ENCODE measurements at places on chromosomes 5 and 9.

DNA sequence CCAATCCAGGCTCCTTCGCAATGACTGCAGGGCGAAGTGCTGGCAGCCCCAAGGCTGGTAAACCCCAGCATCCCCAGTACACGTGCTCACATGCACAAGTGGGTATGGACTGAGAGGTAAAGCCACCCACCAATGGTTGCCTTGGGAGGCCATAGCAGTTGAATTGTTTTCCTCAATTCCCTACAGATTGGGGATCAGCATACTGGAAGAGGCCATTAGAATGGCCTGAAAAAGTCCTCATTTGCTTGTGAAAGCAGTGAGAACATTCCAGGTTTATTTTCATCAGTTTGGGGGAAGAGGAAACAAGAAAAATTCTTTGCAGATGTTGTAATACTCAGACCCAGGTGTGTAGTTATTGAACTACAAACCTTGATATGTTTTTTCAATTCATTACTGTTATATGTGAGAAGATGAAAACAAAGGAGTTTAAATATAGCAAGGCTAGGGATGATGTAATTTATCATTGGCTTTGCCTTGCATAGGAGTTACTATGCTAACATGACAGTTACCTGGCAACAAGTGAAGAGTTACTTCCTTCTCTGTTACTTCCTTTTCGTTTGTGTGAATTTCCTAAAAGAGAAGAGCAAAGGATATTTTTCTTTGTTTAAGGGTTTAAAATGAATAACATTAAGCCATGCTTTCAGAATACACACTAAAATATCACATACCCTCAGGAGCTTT is 36.4 kb downstream of the MTMR12 start:
- DNase-seq = peak; percentile 65

DNA sequence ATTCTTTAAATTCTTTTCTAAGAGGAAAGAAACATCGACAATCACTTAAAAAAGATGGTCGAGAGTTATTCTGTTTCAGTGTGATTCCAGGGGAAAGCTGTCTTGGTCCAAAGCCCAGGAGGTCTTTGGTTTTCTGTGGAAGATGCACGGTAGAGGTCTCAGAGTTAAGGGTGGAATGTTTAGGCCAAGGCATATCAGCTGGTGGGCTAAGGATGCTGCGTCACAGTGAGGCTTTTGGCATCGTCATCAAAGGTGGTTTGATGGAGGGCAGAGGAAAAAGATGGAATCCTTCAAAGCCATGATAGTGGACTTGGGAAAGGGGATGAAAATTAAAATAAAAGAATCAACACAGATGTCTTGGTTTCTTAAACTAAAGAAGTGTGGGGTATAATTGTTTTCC is 137.3 kb upstream of the ANKH start:
- DNase-seq = no peak

- no peak for DNase-seq
Observed at GRCh38 chr5:58764199-58764598, 181.3 kb downstream of the RAB3C start.

GRCh38 chr9:6634444-6634843 is 11.1 kb downstream of the GLDC start:
- no peak for DNase-seq

GRCh38 chr9:10232352-10232930 is 380.4 kb downstream of the PTPRD start:
- no peak for DNase-seq

- DNase-seq = no peak
Observed at GRCh38 chr9:137669261-137669672, 50.5 kb downstream of the EHMT1 start.

GRCh38 chr5:2249026-2249425 is 366.3 kb upstream of the IRX4 start:
- no peak for DNase-seq

DNA sequence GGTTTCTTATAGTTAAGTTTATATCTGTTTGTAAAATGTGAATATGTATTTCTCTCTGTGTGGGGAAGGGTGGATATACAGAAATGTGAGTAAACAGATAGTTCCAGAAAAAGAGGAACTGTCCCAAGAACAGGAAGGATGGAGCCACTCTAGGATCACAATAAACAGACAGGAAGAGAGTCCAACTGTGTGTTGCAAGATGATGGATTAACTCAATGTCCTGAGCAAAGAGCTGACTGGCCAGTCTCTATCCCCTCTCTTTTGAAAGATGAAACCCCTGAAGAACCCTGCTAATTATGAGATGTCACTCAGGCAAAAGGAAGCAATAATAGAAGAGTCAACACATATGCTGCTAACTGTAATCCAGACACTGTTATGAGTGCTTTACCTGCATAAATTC is 202.7 kb downstream of the SEMA6A start:
- DNase-seq = peak; percentile 87

DNA sequence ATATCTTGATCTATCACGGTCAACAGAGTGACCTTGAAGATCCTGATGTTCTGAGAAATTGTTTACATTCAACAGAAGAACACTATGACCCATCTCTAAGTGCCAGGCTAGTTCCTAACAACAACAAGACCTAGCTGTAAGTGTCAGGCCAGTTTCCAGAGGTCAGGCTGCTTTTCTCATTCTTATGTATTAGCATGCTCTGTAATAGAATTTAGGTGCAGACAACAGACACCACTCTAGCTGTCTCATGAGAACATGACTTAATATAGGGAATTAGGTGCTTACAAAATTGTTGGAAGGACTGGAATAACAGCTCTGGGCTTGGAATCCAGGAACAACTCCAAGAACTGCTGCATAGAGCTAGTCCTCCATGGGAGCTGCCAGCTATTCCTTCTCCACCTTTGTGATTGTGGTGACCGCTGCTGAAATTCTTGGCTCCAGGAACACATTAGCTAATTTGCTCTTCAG is 138.7 kb downstream of the SNX18 start:
- no peak for DNase-seq

DNA sequence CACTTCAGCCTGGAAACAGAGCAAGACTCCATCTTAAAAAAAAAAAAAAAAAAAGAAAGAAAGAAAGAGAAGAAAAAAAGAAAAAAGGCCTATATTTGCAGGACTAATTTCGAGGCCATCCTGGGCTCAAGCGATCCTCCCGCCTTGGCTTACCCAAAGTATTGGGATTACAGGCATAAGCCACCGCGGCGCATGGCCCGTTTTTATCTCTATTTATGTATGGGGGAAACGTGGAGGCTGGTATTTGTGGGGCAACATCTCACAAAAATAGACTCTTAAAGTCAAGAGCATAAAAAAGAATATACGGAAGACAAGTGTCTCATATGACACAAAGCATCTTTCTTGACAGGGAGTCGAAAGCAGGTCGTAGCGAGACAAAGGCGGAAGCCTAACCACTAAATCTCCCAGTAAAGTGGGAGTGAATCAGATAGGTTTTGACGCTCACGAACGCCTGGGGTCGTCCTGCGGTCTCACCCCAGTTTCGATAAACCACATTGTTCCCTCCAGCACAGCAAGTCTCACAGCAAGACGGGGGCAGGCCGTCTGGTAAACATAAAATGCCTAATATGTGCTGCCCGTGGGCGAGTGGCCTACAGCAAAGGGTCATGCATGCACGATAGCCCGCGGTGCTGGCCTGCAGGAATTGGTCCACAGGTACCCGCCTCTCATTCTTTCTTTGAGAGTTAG is 1.8 kb upstream of the TRIM41 start:
- DNase-seq = peak; percentile 81

DNA sequence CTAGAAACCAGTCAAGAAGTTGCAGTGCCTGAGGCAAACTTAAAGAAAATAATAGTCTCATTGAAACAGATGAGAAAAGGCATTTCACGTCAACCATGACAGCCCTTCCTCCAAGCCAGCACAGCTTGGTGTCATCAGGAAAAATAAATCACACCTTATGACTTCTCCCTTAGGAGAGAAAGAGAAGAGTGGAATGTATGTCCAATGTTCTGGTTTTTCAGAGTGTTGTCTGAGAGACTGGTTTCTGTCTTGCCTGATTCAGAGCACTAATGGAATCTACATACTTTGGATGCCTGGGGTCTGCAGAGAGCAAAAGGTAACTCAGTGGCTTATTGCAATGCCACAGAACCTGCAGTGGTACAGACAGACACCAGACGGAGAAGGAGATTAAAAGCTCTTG is 105.5 kb upstream of the PDE4D start:
- DNase-seq = no peak

DNA sequence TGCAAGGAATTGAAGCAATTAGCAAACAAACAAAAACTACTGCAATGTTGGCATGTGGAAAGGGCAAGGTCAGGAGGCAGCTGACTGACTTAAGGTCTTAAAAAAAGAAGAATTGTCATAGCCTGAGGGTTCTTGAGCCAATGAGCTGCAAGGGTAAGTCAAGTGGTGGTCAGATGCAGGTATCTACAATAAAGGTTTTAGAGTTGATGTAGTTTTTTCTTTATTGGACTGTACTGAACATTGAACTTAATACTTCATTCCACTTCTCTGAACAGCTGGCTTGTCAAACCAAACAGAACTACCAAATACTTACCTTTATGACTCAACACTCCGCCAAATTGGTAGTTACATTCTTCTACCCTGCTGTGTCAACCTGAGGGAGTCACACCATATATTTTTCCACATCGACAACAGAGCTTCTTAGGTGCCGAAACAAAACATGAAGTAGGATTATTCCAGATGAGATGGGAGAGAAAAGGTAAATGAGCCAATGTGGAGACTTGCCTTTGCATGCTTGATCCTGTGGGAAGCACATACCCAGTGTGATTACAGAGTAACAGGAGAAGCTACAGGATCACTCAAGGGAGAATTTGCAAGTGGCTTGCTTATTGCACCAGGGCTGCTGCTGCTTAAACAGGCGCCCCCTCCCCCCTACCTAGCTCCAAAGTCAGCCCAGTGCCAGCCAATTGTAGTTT is 35.3 kb downstream of the EQTN start:
- no peak for DNase-seq

DNA sequence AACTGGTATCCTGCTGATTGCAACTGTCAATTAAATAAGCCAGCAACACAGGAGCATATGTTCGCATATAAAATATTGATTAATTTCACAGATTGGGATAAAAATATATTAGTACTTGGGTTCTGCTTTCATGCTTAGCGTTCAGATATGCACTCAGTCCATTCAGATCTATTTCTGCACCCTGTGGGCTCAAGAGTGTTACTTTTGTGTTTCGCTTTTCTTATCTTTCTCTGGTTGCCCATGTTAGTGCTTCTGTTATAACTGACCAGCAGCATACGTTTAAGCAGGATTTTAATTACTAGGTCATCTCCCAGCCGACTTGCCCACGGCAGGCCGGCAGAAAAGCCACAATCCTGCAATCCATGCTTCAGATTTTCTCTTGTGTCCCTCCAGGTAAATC is 289.1 kb downstream of the EBF1 start:
- no peak for DNase-seq

- DNase-seq = no peak
Observed at GRCh38 chr5:148364343-148364742, 19.4 kb upstream of the FBXO38 start.

DNA sequence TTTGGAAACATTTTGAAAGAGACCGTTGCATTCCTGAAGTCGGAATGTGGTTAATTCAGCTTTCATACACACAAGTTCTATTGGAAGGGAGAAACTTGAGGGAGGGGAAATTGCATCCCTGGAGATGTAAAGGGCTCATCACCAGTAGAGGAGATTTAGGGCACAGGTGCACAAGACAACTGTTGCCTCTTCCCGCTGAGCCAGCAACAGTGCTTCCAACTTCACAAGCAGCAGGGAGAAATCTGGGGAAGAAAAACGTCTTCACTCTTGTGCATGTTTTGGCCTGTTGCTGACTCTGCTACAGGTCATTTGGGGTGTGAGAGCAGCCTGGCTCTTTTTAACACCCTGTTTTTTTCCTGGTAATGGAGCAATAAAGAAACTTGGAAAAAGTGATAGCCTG is 277.9 kb downstream of the GAS1 start:
- no peak for DNase-seq

- DNase-seq = no peak
Observed at GRCh38 chr5:33129309-33129708, 311.5 kb upstream of the TARS1 start.

DNA sequence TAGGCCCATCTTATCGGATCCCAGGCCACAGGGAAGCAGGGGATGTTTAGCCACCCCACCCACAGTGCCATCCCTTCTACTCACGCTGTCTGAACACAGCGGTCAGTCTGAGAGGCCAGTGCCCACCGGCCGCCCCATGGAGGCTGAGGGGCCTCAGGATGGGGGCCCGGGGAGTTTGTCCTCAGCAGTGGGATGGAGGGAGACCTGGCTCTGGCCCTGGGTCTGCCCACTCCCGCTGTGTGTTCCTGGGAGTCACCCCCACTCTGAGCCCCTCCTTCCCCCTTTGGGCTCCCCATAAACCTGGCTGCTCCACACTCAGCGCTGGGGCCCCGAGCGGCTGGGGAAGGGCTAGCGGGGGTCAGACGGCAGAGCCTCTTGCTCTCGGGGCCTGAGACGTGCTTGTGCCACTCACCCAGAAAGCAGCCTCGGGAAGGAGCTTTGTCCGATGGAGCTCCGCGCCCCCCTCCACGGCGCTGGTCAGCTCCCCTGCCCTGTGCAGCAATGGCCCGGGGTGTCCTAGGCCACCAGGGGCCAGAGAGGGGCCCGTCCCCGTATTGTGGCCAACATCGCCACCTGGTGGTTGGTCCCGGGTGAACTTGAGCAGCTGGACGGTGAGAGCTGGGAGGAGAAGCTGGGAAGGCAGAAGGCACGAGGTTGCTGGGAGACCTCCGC is 10.9 kb upstream of the LAMC3 start:
- DNase-seq = peak; percentile 76

DNA sequence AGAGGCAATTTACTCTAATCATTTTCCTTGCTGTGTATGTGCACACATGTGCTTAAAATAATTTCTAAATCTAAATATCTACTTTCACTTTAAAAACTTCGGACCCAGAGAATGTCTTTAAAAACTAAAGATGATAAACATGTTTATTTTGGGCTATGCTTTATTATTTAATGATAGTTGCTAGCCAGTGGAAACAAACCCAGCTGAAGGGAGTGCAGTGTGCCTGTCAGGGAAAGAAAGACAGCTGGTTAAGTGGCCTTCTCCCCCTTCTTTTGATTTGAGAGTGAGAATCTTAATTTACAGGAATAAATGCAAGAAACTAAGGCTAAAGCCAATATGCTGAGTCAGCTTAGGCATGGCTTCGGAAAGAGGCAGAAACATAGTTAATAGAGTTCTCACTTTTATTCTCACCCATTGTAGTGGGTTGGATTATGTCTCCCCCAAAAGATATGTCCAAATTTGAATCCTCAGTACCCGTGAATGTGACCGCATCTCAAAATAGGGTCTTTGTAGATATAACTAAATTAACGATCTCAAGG is 111.4 kb downstream of the DCP2 start:
- no peak for DNase-seq

DNA sequence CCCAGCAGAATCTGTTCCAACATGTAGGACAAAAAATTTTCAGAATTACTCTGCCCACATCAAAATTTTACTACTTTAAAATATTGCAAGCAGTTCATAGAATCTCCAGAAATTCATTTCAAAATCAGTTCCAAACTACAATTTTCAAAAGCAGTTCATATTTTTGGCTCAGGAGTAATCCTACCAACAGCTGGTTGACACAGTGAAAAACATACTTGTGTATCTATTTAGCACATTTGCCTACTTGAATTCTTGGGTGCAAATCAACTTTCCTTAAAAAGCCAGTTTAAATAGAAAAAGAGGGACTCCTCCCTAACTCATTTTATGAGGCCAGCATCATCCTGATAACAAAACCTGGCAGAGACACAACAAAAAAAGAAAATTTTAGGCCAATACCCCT is 31.5 kb downstream of the SOX30 start:
- DNase-seq = no peak

- DNase-seq = no peak
Observed at GRCh38 chr5:150573216-150573615, 65.3 kb downstream of the NDST1 start.

GRCh38 chr5:103645816-103646215 is 83.2 kb upstream of the NUDT12 start:
- DNase-seq = no peak
